Left kidney (tissue), 8 donors: ENCODE measurements at places on chromosomes 16 and 17. TPM values are rescaled to one million over a fixed set of nuclear protein-coding genes. Genes with fewer than 3 reads are reported as not detected.
A peak's percentile ranks its signal among the peaks of the same experiment; 100 is the strongest.

DNA sequence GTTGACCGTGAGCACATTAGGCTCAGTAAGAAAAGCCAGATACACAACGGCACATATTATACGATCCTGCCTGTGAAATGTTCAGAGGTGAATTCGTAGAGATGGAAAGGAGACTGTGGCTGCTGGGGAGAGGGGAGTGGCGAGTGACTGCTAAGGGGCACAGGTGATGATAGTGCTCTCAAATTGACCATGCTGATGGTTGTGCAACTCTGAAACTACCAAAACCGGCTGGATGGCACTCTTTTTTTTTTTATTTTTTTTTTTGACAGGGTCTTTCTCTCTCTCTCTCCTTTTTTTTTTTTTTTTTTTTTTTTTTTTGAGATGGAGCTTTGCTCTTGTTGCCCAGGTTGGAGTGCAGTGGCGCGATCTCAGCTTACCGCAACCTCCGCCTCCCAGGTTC, 8.1 kb upstream of the SEC14L5 start:
- DNase-seq, result no peak

GRCh38 chr17:51189628-51190027, 23.4 kb downstream of the NME2 start:
- DNase-seq, result no peak

GRCh38 chr17:78601577-78602190, 24.5 kb upstream of the DNAH17 start:
- DNase-seq, result no peak

- DNase-seq, result peak; percentile 51
These were observed 17.0 kb upstream of the DNASE1 start for GRCh38 chr16:3637371-3637923.

- no peak for DNase-seq
These were observed 11.2 kb downstream of the ETV4 start for GRCh38 chr17:43534909-43535308.

DNA sequence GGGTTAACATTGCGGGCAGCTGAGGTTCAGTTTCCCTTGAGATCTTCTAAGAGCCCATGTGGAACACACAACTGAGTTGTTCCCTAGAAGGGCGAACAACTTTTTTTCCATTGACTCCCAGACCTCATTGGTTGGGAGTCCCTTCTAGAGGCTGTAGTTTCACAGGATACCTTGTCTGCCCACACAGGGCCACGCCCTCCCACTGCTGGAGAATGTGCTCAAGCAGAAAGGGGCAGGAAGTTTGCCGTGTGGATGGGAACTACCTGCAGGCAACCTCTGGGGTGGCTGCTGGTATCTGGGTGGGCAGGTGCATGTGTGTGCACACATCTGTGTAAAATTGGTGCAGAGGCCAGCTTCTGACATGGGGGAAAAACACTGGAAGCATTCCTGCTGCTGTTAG, 178.8 kb upstream of the PSMD7 start:
- DNase-seq, result no peak

DNA sequence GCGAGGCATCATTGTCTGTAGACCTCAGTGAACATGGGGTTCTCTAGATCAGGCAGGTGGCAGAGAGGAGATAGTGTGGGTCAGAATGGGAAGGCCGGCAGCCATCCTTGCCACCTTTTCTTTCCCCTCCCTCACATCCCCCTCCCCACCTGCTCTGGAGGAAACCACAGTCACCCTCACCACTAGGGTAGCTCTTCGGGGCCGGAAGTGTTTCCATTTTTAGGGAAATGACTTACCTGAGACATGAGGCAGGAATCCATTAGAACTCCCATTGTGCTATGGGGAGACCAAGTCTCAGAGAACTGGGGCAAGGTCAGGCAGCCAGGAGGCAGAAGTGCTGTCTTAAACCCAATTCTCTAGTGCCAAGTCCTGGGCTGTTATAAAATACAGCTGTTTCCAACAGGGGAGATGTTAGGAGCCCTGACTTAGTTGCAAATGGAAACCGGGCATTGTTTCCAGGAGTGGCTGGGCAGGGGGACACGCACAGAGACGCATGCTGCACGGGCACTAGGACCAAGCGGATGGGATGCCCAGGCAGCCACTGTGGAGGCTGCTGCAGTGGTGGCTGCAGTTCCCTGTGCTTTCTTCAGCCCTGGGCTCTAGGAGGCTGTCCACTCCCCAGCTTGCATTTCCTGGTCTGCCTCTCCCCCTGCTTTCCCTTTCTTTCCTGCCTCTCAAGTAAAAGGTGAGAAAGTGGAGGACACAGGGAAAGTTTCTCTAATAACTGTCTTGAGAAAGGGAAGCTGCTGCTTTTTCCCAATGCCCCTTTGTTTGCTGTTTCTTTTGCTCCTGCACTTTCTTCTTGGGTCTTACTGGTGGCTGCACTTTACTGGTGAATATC, 2.8 kb downstream of the HAS3 start:
- no peak for DNase-seq

DNA sequence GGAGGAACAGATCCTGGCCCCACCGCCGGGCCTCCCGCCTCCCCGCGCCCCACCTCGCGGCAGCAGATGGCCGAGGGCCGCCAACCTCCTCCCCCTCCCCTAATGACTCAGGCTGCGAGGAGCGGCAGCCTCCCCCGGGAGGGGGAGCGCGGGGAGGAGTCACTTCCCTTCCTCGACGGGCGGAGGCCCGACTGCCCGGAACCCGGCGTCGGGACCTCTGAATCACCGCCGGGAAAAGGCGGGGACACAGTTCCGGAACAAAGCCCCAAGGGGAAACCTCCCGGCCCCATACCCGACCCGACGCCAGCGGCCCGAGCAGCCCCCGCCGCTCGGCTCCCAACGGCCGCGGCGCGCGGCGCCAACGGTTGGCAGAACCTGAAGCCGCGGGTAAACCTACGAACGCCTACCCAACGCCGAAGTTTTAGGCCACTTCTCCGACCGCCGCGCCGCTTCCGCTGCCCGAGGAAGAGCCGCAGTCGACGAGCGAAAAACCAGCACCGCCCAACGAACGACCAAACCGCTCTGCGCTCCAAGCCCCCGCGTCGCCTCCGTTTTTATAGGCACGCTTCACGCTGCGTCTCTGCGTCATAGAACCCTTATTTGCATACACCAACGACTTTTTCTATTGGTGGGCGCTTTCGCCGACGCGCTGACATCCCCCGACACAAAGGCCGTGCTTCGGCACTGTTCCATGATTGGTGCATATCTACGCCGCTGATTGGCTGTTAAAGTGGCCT, 5.2 kb upstream of the UNK start:
- DNase-seq, result peak; percentile 100

DNA sequence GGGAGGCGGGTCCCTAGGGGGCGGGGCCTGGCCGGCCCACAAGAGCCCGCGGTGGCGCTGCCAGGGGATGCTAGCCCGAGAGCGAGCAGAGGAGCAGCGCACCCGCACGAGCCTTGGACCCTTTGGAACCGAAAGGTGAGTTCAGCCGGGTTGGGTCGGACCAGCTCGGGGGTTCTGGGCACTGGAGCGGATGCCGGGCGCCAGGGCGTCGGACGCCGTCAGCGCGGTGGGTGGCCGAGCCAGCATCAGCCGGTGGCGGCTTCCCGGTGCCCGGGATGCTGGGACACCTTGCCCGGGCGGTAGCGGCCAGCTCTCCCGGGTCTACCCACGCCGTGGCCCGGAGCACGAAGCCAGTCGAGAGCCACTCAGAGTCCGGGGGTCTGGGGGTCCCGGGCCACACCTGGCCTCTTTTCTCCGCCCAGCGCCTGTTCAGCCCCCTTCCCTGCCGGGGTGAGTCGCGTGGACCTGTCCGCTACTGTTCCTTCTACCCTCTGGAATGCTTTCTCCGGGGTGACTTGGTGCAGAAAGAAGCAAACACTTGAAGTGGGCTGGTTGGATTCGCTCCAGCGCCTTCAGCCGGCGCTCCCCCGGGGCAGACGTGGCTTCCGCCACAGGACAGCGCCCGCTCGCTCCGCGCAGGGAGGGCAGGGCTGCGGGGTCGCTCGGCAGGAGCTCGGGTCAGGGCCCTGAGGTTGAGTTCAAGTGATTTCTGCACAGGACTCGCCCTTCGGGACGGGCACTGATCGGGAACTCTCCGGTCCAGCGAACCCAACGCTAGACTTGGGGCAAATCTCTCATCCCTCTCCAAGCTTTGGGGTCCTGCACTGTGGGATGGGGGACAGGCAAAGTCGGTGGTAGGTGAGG, at the start of gene SCNN1G:
TSS of gene SCNN1G (plus strand) at position 67 of the 864 bp plus-strand sequence. CDS start 3,527 bp downstream, outside the sequence.
- no peak for DNase-seq

DNA sequence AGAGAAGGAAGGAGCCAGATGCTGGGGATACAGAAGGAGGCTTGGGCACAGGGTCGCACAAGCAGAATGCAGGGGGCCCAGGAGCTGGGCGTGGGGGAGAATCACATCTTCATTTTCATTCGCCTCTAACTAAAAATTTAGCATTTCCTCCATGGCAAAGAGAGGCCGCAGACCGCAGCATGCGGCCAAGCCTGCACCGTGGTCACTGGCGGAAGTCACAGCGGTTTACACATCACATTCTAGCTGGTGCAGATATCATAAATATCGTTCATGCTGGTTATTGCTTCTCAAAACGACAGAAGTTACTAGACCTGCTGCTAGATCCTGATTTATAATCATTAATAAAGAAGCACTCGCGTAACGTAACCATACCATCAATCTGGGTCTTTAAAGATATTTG, 162.0 kb downstream of the NTN1 start:
- DNase-seq, result no peak

- no peak for DNase-seq
These were observed 99.6 kb downstream of the SOCS1 start for GRCh38 chr16:11156401-11156800.

DNA sequence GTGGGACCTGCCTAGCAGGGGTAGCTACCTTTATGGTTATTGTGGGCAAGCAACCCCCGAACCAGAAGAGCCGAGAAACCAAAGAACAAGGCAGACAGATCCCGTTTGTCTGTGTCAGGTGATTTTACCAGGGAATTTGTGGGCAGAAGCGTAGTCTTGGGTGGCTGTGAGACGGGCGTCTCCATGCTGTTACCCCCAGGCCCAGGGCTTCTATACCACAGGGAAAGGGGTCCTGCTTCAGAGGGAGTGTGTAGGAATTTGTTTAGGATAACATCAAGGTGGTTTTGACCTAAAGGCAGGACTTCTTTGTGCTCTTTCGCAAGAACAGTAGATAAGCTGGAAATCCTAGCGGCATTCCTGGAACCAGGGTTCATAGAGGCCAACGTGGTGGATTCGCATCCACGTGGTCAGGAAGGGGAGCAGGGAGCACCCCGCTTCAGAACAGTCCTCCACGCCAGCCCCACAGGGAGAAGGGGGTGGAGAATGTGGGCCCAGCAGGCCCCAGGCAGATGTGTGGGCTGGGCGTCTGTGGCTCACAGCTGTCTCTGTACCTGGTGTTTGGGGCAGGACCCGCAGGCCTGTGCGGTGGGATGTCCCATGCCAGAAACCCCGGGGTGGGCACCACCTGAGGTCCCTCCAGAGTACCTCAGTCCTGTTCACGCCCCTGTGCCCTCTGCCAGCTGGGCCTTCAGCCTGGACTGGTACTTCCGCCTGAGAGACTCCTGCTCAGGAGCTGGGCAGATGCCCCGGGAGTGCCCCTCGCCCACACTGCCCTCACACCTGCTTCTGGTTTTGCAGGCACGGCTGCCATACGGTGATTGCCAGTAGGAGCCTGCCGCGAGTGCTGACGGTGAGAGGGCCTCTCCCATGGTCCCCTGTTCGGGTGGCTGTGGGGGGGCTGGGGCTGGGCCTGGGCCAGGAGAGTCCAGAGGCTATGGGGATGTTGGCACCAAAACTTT, 4.1 kb downstream of the DECR2 start:
- no peak for DNase-seq

- no peak for DNase-seq
These were observed 72.4 kb downstream of the CES1 start for GRCh38 chr16:55760310-55761001.

GRCh38 chr16:66544016-66544757, 5.7 kb downstream of the TK2 start:
- no peak for DNase-seq

DNA sequence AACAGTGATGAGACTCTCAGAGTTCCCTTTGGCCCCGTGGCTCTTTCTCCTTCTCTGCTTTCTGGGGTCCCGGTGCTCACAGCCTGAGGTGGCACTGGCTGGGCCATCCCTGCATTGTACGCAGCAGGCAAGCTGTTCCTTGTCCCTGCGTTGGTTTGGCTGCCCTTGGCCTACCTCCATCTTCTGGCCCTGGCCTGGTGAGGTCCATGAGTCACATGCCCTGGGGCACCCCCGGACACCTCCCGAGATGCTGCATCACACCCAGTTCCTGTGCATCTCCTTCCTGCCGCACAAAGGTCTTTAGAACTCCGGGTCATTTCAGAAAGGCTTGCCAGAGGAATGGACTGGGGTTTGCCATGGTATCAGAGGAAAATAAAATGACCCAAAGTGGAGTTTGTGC, 9.5 kb downstream of the SULT1A2 start:
- no peak for DNase-seq

DNA sequence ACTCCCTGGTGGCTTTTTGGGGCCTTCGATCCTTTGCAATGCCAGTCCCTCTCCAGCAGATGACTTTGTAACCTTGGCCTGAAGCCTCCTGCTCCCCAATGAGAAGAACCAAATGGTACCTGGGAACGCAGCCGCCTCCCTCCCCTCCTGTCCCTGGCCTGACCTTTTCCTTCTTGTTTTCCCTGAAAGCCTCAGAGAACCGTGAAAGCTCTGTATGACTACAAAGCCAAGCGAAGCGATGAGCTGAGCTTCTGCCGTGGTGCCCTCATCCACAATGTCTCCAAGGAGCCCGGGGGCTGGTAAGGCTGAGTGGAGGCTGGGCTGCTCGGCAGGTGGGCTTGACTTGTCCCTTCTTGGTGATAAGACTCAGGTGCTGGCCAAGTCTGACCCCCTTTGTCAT, 88.0 kb downstream of the SDR42E1 start:
- DNase-seq, result no peak

DNA sequence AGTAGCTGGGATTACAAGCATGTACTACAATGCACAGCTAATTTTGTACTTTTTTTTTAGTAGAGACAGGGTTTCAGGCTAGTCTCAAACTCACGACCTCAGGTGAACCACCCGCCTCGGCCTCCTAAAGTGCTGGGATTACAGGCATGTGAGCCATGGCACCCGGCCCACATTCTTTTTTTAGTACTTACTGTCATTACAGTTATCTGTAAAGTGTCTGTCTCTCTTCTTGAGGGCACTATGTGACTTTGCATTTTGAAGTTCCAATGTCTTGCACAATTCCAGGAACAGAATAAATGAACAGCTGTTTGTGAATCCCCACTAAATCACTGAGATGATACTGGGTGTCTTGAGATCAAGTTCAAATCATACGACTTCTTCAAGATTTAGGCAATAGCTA, 1540.3 kb downstream of the CDH11 start:
- no peak for DNase-seq

GUCY2D gene
- 0.45 TPM for polyA plus RNA-seq

CACNG5 gene
- polyA plus RNA-seq, result 3.2 TPM

C16orf86 gene
- 2.8 TPM for polyA plus RNA-seq

CFAP119 gene
- polyA plus RNA-seq, result 8.8 TPM

B3GNT9 gene
- 6.8 TPM for polyA plus RNA-seq

LAT gene
- 8.1 TPM for polyA plus RNA-seq

KCNJ18 gene
- polyA plus RNA-seq, result not detected

IGSF6 gene
- 7.3 TPM for polyA plus RNA-seq
